Caco-2 (cell line): ENCODE measurements at places on chromosomes 6 and 20.

DNA sequence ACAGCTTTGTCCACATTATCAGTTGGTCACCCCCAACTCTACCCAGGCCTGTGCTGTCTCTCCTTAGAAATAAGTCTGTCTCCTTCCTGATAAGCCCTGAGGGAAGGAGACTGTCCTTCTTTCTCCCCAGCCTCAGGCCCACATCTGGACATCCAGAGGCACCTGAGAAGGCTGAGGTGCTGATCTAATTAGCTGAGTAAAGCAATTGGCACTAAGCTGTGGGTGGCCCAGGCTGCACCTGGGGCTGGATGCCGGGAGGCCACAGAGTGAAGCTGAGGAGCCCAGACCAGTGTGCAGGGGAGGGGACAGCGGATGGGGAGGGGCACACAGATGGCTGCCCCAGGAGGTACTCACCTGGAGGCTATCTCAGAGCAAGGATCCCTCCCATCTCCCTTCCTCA, 26.2 kb upstream of the BMP7 start:
- no peak for DNase-seq

- peak; percentile 73 for DNase-seq
Measured at GRCh38 chr20:41249411-41250281, 67.9 kb downstream of the ZHX3 start.

DNA sequence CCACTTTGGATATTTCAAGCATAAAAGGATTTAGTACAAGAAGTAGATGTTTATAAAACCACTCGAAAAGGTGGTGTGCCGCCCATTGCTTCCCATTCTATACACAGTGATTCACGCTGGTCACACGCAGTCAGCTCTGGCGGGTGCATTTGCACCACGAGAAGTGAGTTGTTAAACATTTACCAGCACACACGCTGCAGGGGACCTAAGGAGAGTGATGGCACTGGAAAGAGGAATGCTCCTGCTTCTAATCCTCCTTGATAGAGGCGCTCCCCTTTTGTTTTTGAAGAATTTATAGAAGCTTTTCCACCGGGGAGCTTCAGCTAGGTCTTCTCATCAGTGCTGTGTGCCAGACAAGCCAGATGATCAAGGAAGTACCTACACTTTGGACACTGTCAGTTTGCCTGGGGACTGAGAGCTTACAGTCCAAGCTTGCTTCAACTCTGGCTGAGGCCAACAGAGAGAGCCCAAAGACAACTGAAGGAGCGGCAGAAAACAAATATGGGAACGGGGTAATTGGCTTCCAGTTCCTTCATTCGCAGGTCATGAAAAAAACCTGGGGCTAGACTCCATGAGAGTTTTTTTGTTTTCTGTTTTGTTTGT, 31.2 kb downstream of the MUC22 start:
- peak; percentile 72 for DNase-seq

- no peak for DNase-seq
Measured at GRCh38 chr6:56944661-56945060, 10.2 kb upstream of the BEND6 start.

GRCh38 chr6:148203970-148204369, 138.7 kb upstream of the SASH1 start:
- DNase-seq = no peak

GRCh38 chr20:48606841-48607543, 220.8 kb downstream of the PREX1 start:
- peak; percentile 54 for DNase-seq

DNA sequence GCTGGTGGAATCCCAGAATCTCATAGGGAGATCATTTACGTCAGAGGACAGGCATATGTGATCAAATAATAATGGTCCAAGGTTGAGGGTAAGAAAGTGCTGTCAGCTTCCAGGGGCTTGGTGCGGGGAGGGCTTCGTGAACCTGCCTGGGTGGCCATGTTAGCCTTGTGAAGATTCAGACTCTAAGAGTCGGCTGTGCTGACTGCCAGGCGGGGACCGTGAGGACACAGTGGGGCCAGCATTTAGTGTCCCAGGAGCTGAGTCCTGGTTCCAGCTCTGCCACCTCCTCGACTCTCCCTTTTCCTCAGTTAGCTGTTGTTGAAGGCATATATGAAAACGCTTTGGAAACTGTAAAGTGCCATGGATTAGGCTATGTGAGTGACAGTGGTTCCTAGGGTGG, 33.5 kb downstream of the VSTM2L start:
- no peak for DNase-seq

DNA sequence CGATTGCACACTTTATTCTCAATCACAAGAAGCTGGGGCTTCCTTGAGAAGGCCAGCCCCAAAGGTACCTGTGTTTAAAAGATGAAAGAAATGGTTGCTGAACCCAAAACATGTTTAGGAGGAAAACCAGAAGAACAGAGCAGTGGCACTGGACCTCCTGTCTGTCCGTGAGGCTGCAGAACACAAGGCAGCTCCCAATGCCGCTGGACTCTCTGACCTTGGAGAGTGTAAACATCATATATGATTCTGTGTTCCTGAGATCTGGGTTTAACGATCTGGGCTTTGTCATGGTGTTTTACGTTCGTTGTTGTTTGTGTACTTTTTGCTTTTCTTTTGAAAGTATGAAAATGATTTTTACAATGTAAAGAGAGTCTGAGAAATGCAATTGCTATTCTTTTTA, 106.1 kb downstream of the SLC22A3 start:
- no peak for DNase-seq

DNA sequence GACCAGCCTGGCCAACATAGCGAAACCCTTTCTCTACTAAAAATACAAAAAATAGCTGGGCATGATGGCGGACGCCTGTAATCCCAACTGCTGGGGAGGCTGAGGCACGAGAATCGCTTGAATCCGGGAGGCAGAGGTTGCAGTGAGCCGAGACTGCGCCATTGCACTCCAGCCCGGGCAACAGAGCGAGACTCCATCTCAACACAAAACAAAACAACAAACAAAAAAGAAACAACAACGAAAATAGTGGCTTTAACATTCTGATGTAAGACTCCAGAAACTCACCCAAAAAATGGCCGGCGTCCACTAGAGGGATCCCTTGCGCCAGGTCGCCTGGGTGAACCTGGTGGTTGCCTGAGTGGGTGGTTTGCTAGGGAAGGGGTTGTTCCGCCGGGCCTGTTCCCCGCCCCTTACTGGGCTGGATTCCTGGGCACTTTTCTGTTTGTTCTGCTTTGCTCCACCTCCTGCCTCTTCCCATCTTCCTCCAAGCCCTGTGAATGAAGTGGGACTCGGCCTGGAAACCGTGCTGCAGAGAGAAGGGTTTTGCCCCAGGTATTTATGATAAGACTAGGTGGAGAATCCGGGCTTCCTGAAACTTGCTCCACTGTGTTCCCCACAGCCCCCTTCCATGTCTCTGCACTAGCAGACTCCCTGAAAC, 1.5 kb downstream of the PABPC1L start:
- DNase-seq = peak; percentile 97

- no peak for DNase-seq
Measured at GRCh38 chr6:37558168-37558567, 58.5 kb upstream of the CCDC167 start.

- DNase-seq = no peak
Measured at GRCh38 chr6:38567436-38567835, 72.3 kb downstream of the BTBD9 start.

DNA sequence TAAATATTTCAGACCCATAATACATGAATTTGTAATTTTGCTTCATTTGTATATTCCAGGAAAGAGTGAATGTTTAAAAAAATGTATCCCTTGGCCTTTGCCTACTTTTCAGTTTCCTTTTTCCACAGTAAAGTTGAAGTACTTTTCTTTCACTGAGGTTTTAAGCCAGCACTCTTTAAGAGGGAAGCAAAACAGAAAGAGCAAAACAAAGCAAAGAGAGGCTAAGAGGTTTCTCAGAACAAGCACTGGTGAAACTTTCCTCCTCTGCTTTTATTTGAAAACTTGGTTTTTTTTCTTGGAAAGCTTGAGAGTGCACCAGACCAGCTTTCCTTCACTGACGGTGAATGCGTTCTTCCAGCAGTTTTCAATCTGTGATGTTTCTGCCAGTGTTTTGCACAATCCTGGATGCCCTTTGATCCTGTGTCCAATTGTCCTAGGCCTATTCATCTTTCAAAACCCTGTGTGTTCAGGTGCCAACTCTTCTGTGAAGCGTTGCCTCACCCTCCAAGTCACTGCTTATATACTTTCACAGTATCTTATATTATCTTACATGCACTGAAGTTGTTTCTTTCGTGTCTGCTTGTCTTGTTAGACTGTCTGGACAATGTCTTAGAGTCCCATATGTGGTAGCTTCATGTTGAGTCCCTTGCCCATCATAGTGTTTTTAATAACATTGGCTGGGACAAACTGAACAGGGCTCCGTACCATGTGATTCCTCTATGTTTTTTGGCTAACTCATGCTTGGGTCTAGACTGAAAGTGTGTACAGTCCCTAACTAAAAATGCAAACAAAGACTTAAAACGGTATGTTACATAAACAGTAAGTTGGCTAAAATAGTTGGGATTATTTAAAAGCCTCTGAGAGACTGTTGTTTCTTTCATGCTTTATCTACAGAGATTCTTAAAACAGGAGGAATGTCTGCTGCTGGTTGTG, 1.9 kb downstream of the RNF217 start:
- no peak for DNase-seq

GRCh38 chr20:13684566-13685222, 46.0 kb upstream of the TASP1 start:
- no peak for DNase-seq

DNA sequence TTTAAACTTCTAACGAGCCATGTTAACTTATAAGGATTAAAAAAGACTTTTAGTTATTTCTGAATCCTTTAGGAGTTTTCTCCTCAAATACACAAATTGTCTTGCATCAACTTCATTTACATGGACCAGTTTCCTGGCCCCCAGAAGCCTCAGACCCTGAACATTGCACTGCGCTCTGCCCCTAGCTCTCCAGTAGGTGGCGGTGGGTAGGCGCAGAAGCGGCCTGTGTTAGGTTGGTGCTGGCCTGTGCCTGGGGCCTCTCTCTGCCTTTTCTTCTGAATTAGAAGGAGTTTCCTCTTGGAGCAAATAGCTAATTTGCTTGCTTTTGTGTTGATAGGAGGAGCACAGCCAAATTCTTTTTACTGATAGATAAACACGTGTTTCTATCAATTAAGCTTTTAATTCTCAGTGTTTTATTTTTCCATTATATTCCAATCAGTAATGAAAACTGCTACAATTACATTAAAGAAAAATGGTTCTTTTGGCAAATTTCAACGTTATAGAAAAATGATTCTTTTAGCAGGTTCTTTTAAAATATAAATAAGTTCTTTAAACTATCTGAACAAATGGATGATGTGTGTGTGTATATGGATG, 44.4 kb downstream of the DTD1 start:
- DNase-seq = peak; percentile 83

GRCh38 chr20:60691966-60692615, 560.0 kb upstream of the CDH4 start:
- no peak for DNase-seq

DNA sequence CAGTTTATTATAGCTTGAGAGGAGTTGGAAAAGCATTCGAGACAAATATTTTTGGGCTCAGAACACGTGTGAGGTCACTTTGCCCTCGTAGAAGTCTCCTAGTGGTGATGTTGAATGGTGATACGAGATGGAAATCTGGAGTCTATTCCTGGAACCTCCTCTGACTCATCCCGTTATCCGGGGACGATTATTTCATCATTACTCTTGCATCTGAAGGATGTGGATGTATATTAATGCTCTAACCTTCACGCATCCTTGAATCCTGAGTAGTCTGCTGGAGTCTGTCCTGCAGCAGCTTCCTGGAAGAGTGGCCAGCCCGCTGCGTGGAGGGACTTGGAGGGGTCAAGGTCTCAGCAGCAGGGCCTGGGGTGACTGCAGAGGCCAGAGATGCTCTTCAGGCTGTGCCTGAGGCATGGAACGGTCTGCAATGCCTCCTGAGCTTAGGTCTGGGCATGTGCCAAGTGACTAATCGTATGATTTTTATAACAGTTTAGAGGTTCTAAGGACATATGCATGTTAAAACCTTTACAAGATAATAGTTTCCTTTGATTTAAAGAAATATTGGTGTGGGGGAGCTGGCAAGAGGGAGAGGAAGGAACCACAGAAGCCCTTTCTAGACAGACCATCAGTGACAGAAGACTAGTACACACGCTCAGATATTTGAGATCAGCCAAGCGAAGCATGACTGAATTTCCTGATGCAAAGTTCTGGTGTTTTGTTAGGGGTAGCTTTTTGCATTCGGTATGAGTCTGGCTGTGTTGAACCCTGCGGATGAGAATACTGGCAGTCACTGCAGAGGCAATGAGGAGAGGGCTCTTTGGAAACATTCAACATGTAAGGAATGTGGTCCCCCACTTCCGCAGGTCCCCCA, 400.2 kb downstream of the QKI start:
- no peak for DNase-seq

- DNase-seq = peak; percentile 21
Measured at GRCh38 chr20:49037962-49038387, 8.1 kb upstream of the CSE1L start.

- no peak for DNase-seq
Measured at GRCh38 chr6:15507746-15508145, 155.1 kb downstream of the DTNBP1 start.

DNA sequence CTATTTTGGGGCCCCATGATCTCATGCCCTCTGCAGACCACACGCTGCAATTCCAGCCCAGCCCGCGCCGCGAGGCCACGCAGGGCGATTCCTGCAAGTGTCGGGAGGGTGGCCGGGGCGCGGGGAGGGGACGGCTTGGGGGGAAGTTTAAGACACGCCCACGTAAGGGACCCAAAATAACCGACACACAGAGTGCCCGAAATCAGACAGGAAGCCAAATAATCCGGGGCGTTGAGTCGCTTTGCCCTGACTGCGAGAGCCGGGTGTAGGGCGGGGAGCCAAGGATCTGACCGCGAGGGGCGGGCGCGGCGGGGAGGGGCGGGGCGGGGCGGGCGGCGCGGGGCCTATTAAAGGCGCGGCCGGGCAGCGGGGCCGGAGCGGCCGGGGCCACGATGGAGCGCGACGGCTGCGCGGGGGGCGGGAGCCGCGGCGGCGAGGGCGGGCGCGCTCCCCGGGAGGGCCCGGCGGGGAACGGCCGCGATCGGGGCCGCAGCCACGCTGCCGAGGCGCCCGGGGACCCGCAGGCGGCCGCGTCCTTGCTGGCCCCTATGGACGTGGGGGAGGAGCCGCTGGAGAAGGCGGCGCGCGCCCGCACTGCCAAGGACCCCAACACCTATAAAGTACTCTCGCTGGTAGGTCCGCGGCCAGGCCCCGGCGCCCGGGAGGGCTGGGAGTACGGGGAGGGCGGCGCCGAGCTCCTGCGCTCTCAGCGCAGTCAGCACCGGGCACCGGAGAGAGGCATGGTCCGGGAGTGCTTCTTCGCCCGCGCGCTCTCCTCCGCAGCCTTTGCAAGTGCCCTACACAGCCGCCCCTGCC, at the start of gene ENPP1:
ENPP1 (plus strand) TSS at position 377 of the 816 bp plus-strand sequence; CDS start at position 393, 16 bp downstream.
- DNase-seq = peak; percentile 61

GRCh38 chr6:35970181-35970580, 49.3 kb upstream of the SRPK1 start:
- DNase-seq = no peak

GRCh38 chr20:51756653-51757052, 11.5 kb downstream of the ATP9A start:
- no peak for DNase-seq

GRCh38 chr6:98995116-98995515, 47.4 kb upstream of the FBXL4 start:
- DNase-seq = no peak

DNA sequence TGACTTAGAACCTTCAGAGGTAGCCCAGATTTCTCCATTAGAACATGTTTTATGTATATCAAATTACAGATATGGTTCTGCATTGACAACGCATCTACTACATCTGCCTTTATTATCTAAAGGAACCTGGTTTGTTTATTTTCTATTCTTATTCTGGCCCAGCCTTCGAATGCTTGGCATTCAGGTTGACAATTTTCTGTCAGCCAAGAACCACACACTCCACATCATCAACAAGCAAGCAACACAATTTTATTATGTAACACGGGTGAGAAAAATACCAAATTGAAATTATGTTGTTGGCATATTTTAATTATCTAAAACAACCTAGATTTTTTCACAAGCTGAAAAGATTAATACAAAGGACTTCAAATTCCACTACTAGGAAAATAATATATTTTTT, 14.6 kb downstream of the MAP3K5 start:
- no peak for DNase-seq
